RPMI7951 (cell line): ENCODE measurements at places on chromosomes 4 and X. TPM values are rescaled to one million over a fixed set of nuclear protein-coding genes. Genes with fewer than 3 reads are reported as not detected.

S100P gene
- total RNA-seq = not detected in 2 replicates

HELT gene
- not detected in 2 replicates for total RNA-seq

NOA1 gene
- 10.6 and 11.9 TPM in 2 replicates for total RNA-seq

SAGE1 gene
- under 0.01 and 0.10 TPM in 2 replicates for total RNA-seq

HERC3 gene
- 7.8 and 10.1 TPM in 2 replicates for total RNA-seq

CXCL8 gene
- total RNA-seq = 66.9 and 79.5 TPM in 2 replicates
